ENCODE measurements at places on chromosomes 4 and X.

- no peak for DNase-seq
Measured at GRCh38 chr4:103934178-103934789, 214.5 kb upstream of the TACR3 start.

DNA sequence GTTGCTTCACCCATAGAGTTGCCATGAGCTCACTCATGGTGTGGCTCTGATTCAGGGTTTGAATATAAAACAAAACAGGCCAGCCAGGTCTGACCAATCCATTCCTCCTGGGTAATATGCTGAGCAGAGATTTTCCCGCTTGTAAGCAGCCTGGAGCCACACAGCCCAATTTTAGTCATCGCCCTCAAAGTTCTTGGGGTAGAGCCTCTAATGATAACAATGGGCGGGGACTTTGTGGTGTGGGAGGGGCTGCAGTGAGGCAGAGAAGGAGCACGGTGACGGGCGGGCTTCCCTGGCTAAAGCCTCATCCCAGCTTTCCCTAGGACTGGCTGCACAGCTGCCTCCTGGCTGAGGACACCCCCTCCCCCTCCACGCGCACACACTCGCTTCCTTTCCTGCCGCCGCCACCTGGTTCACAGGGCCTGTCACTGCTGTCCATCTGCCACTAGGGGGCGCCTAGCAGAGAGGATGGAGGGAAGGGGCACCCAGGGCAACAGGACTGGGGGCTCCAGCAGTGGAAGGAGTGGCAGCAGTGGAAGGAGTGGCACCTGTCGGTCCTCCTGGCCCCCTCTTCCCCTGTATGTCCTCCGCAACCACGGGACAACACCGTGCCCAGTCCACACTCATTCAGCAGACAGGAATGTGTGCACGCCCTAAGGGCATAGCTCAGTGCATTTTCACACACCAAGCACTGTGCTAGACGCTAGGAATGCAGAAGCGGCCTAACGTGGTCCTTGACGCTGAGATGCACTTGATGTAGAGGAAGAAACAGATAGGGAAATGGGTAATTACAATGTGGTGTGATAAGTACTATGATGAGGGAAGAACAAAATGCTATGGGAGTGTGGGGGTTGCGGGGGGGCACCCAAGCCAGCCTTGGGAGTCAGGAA, 26.8 kb downstream of the PRPS1 start:
- DNase-seq, result peak; percentile 30

DNA sequence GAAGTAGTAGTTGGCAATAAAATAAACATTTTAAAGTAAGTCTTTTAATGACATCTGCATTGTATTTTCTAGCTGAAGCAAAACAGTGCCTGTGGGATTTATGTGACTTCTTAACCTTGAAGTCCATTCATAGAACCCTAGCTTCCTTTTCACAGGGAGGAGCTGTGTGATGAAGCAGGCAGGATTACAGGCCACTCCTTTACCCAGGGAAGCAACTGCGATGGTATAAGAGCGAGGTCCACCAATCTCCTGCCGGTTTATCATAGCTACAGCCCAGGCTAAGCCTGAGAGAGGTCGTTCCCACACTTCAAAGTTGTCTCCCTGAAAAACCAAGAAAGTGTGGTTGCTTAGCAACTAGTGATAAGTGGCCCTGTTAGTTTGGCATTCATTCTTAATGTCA, 7.0 kb downstream of the RPL36A start:
- no peak for DNase-seq

DNA sequence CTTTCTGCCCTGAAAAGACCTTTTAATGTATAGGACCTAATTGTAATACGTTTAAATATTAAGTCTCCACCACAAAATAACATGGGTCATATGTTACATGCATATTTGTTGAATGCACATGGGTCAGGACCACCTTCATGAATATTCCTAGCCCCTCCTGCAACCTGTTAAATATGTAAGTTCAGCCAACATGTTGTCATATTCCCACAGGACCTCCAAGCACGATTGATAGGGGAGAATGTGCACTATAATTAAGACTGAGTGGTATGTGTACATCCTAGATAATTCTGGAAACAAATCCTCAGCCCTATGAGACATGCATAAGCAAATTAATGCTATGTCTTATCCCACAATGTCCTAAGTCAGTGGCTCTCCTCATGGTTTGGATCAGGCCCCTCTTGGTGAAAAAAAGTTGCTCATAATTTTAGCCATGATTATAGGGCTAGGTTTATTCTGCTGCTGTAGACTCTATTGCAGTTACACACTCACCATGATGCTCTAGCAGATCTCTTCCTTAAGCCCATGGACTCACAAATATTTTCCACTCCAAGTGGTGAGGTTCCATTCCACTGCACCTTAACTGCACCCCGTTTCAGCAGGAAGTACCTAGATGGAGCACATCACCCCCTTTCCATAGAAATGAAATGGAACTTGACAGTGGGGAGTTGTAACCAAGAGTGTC, 10.2 kb downstream of the TIGD2 start:
- no peak for DNase-seq

GRCh38 chr4:124152132-124152531, 560.4 kb downstream of the ANKRD50 start:
- no peak for DNase-seq

DNA sequence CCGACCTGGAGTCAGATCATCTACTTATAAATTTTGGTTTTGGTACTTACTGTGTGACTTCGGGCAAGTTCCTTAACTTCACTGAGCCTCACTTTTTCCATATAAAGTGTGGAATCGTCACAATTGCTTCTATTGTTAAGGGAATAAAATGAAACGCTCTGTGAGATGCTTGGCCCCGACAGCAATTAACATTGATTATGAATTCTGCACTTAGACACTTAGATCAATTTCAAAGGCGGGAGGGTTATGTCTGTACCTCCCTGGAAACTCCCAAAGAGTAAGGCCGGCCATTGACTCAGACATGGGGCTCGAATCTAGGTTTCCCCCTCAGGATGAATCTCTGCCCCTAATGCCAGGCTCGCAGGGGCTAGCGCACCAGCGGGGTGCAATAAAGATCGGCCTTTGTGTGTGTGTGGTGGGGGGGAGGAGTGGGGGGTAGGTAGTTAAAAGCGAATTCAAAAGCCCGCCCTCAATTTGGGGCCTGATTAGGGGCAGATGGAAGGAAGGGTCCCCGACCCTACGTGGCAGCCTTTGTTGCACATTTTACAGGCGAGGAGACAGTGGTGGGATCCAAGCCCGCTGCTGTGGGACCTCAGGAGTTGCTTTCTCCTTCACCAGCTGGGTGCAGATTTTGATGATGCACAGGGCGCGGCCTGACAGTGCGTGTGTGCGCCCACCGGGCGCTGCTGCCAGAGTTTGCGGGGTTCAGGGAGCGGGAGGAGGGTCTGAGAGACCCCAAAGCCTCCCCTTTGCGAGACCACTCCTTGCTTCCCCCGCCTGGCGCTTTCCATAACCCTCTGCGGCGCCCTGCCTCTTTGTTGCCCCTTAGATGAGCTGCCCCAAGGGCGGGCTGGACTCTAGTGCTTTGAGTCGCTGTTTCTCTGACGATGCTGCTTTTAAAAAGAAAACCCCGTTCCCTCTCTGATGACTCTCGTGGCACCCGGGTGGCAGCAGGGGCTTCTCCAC, 9.6 kb downstream of the MSX1 start:
- DNase-seq, result no peak

DNA sequence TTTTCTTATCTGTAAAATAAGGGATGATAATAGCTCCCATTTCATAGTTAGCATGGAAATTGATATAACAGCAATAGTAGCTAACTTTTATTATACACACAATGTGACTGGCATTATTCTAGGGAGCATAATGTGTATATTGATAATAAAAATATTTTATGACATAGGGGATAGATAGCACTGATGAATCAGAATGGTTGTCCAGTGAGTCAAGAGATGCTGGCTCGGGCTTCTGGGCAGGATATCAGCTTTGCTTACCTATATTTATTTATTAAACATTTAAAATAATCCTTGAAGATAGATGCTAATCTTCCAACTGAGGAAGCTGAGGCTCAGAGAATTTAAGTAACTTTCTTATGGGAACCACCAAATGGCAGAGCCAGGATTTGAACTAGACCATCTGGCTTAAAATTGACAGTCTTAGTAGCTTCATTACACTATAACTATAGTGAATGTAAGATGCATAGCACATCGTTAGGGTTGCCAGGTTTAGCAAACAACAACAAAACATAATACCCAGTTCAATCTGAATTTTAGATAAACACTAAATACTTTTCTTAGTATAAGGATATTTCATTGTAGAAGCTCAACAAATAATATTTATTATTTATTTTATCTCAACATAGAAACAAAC, 2.7 kb downstream of the AFP start:
- no peak for DNase-seq

DNA sequence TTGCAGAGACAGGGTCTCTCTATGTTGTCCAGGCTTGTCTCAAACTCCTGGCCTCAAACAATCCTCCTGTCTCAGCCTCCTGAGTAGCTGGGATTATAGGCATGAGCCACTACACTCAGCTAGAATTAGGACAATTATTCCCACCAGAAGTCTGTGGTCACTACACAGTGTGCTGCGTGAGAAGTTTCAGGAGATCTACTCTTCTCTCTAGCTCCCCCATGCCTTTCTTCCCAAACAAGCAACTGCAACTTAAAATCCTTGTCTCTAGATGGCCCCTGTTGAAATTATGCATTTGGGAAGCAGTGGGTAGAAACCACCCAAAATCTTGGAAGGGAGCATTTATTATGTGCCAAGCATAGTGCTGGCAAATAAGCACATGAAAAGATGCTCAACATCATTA, 21.1 kb upstream of the MAP7D3 start:
- no peak for DNase-seq

DNA sequence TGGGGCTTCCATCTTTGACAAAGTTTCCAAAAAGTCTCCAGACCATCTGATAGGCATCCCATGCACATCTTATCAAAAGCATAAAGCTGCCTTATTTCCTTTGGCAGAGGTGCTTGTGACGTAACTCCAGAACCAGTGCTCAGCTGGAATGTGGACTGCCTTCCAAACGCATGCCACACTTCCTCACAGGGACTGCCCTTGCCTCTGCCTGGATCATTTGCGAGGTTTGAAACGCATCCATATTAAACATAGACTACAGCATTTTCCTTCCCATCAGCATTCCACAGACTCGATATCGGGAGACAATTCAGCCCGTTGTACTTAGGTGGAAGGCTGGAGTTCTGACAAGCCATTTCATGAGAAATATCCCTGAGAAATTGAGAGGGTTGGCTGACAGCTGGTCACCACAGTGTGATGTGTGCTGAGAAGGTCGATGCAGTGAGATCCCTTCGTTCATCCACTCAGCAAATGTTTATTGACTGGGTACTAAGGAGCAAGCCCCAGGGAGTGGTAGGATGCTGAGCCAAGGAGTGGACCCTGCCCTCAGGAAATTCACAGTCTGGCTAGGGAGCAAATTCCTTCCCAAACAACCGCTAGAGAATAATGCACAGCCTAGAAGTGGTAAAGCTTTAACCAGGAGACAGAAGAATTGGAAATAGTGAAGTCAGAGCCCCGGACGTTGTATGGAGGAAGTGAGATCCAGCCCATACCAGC, 376.0 kb downstream of the BCOR start:
- DNase-seq, result no peak

DNA sequence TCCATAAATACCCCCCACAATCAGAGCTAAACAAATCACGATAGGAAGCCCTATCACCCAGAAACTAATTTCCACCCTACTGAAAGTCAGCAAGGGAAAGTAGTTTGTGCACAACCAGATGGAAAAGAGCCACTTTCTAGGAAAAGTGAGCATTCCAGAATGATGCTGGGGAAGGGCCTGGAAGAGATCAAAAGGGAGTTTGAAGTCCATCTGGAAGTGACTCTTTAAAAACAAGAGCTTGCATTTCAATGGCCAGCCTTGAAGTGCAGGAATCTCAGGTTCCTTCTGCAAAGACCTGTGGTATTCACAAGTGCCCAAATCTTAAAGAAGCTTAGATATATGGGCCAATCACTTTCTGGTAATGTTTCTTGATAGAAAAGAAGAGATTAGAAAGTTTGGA, 97.0 kb upstream of the LDB2 start:
- no peak for DNase-seq

DNA sequence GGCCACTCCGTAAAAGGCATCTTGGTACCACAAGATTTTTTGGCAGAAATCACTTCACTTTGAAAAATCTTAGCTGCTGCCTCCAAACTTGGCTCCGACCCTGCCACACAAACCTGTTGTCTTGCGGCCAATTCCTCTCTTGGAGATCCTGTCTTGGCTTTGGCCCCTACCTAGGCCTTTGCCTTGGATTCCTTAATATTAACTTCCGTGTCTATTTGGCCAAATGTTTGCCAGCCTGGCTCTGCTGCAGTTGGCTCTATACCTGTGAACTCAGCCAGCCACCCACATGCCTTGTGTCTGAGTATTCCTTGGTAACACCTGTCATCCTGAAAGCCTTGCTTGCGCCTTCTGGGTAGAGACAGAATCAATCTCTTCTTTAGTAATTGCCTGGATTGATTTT, 12.5 kb downstream of the GRXCR1 start:
- DNase-seq, result no peak

GRCh38 chr4:48566034-48566384, 76.0 kb downstream of the ZAR1 start:
- no peak for DNase-seq

DNA sequence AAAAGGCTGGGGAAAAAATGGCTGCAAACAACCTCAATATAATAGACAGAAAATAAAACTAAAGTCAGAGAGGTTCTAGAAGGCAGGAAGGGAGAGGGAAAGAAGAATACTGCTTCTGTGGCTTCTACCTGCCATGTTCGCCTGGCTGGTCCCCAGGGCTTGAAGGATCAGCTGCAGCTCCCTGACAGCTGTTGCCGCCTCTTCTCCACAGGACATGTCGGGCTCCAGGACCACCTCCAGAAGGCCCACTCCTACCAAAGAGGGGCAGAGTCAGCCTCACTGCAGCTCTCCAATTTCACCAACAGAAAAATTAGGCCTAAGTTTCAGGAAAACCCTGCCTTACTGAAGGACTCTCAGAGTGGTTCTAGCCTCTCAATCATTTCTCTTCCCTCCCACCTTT, 44.9 kb downstream of the GATB start:
- DNase-seq, result no peak

GRCh38 chr4:153210727-153211126, 6.5 kb downstream of the TRIM2 start:
- DNase-seq, result no peak

- no peak for DNase-seq
Measured at GRCh38 chr4:176675810-176676209, 116.9 kb downstream of the VEGFC start.

DNA sequence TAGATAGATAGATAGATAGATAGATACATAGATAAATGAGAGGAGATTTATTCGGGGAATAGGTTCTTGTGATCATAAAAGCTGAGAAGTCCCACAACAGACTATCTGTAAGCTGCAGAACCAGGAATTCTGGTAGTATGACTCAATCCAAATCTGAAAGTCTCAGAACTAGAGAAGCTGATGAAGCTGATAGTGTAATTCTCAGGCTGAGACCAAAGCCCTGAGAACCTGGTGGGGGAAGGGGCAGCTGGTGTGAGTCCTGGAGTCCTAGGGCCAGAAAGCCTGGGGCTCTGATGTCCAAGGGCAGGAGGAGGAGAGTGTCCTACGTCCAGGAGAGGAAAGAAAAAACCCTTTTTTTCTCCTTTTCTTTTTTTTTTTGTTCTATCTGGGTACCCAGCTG, 8.0 kb upstream of the BANK1 start:
- no peak for DNase-seq

GRCh38 chr4:10529291-10530136, 72.3 kb upstream of the ZNF518B start:
- no peak for DNase-seq

GRCh38 chrX:150499240-150499639, 69.2 kb upstream of the MTM1 start:
- DNase-seq, result no peak

- DNase-seq, result no peak
Measured at GRCh38 chr4:103892586-103892985, 172.8 kb upstream of the TACR3 start.

All from stimulated activated CD8-positive, alpha-beta memory T cell treated with anti-CD3 and anti-CD28 coated beads, Interleukin-7, amount 100 ng/mL, for 1 hour (primary cell).